ENCODE measurements at places on chromosomes 11 and 22. TPM values are rescaled to one million over a fixed set of nuclear protein-coding genes. Genes with fewer than 3 reads are reported as not detected.

MRPL21 gene
- polyA plus RNA-seq, result 117 TPM

RGL4 gene
- polyA plus RNA-seq, result 0.53 TPM

IL10RA gene
- polyA plus RNA-seq, result 3.9 TPM

OR2D2 gene
- not detected for polyA plus RNA-seq

GRCh38 chr22:37275622-37276021 lies 6.7 kb upstream of the CYTH4 start:
- H3K4me3 ChIP-seq, result no peak overlapping the region
- no peak for DNase-seq
- H3K4me1 ChIP-seq, result no peaks in the 10 kb centered on the region
- H3K27ac ChIP-seq, result no peak overlapping the region
- H3K27me3 ChIP-seq, result peaks cover 5% of the 10 kb centered on the region
- H3K36me3 ChIP-seq, result no peaks in the 10 kb centered on the region

DNA sequence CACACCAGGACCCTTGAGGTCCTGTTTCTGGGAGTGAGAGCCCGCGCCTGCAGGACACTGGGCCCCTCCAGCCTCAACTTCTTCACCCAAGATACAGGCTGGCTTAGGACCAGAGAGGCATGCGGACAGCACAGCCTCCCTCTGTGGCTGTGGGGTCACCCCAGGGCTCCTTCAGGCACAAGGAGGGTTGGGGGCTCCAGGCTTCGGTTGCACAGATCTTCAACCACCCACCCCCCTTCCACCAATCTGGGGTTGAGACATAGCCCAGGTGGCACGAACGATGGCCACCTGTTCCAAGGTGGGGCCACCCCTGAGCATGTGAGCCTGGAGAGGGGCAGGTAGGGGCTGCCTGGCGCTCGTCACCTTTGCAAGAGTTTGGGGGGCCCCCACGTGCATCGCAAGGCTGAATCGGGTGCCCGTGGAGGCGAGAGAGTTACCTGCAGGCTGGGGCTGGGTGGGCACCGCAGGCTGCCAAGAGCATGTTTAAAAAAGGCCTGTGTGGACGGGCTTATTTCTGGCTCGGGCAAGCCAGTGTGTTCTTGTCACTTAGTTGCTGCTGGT lies 1.2 kb downstream of the ZDHHC8 start:
- peak overlapping the region; percentile 87 for H3K4me3 ChIP-seq
- peaks cover 58% of the 10 kb centered on the region for H3K4me1 ChIP-seq
- H3K27ac ChIP-seq, result no peak overlapping the region
- H3K27me3 ChIP-seq, result no peaks in the 10 kb centered on the region

GRCh38 chr11:12483604-12484003 lies 106.2 kb downstream of the PARVA start:
- DNase-seq, result no peak
- no peaks in the 10 kb centered on the region for H3K27me3 ChIP-seq
- peaks cover 5% of the 10 kb centered on the region for H3K4me1 ChIP-seq
- peak overlapping the region; percentile 69 for H3K27ac ChIP-seq

DNA sequence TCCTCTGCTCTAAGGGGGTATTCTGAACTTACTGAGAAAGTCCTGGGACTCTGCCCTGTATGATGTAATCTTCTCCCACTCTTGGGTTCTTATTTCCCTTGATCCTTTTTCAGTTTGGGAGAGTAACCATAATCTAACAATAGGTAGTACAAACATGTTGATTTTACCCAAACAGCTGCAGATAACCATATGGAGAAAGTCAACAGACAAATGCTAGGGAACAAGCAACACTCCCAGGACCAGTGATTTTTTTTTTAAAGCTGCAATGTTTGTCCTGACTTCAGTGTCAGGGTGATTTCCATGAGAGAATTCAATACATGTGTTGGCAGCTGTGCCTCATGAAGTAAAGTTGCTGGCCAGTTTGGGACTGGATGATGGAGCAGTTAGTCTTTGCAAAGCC lies 156.5 kb downstream of the FCHSD2 start:
- H3K27me3 ChIP-seq, result no peaks in the 10 kb centered on the region
- peaks cover 56% of the 10 kb centered on the region for H3K36me3 ChIP-seq
- DNase-seq, result no peak
- H3K27ac ChIP-seq, result no peak overlapping the region
- no peak overlapping the region for H3K4me3 ChIP-seq

DNA sequence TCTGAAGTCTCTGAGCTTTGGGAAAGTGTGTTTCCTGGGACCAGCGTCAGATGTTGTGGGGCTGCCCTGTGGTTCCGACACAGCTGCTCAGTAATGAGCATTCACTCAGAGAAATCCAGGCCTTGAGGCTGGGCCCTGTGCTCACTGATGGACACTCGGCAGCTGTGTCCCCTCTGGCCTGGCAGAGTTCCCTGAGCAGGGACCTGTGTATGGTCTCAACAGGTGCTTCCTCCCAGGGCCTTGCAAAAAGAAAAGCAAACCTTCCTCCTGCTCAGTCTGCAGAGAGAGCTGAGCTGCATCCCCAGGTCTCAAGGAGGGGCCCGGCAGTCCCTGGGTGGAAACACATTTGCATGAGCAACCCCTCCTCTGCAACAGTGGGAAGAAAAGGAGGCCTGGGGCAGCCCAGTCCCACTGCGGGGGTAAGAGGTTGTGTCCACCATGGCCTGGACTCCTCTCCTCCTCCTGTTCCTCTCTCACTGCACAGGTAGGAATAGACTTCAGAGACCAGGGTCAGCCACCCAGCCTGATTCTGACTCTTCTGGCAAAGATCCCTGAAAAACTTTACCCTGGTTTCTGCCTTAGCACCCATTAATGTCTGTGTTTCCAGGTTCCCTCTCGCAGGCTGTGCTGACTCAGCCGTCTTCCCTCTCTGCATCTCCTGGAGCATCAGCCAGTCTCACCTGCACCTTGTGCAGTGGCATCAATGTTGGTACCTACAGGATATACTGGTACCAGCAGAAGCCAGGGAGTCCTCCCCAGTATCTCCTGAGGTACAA lies 131.2 kb downstream of the VPREB1 start:
- H3K27ac ChIP-seq, result no peak overlapping the region
- peaks cover 8% of the 10 kb centered on the region for H3K4me1 ChIP-seq
- H3K27me3 ChIP-seq, result peaks cover 6% of the 10 kb centered on the region
- H3K4me3 ChIP-seq, result no peak overlapping the region
- DNase-seq, result no peak

- no peaks in the 10 kb centered on the region for H3K27me3 ChIP-seq
- peak overlapping the region; percentile 46 for H3K27ac ChIP-seq
- no peaks in the 10 kb centered on the region for H3K36me3 ChIP-seq
- no peak for DNase-seq
- H3K4me1 ChIP-seq, result peaks cover 95% of the 10 kb centered on the region
Measured at GRCh38 chr11:128473636-128474035, 113.7 kb downstream of the ETS1 start.

DNA sequence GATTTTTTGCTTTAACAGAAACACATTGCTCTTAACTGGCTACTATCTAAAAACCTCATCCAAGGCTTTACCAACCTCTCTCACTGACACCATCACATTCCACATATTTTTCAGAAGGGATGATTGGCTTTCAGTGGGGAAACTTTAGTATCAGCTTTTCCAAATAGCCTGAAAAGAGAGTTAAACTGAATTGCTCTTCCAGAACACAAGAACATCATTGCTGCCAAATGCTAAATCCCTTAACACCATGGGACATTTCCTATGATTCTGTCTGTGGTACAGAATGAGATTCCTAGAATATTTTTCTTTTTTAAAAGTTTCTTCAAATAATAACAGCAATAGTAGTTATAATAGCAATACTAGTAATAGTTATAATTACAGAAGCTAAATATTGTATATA lies 45.4 kb downstream of the SOX6 start:
- H3K4me1 ChIP-seq, result no peaks in the 10 kb centered on the region
- no peaks in the 10 kb centered on the region for H3K36me3 ChIP-seq
- H3K27me3 ChIP-seq, result no peaks in the 10 kb centered on the region
- H3K4me3 ChIP-seq, result no peak overlapping the region

DNA sequence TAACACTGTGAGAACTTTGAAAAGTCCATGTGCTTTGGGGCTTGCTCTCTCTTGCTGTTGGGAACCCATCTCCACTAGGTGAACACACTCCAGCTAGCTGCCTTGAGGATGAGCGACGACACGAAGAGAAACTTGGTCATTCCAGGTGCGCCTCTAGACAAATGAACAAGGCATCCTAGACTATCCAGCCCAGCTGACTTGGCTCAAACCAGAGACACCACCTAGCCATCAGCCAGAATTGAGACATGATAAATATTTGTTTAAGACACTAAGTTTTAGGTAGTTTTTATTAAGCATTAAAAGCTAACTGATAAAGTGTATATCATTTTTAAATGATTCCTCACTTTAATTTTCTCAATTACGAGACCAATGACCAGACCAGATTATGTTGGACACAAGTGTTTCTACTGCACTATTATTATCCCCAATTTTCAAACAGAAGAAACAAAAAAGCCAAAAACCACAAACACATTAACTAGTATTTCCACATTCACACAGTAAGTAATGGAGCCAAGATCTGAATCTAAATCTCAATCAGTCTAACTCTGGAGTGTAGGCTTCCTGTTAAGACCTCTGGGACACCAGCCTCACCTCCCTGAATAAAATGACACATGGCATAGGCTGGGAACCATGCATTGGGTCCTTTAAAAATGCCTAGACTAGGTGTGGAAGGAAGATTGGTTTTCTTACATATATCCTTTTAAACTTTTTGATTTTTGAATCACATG lies 70.4 kb downstream of the GDPD4 start:
- no peaks in the 10 kb centered on the region for H3K27me3 ChIP-seq
- H3K36me3 ChIP-seq, result no peaks in the 10 kb centered on the region
- no peak overlapping the region for H3K27ac ChIP-seq
- no peak for DNase-seq
- no peak overlapping the region for H3K4me3 ChIP-seq

- DNase-seq, result no peak
- peaks cover 21% of the 10 kb centered on the region for H3K27me3 ChIP-seq
- no peak overlapping the region for H3K27ac ChIP-seq
- H3K4me1 ChIP-seq, result peaks cover 8% of the 10 kb centered on the region
- H3K36me3 ChIP-seq, result no peaks in the 10 kb centered on the region
Measured at GRCh38 chr22:49726701-49727101, 101.0 kb downstream of the BRD1 start.

Measured in heart left ventricle (tissue), 16 donors.